ENCODE measurements at places on chromosomes 2 and 18. TPM values are rescaled to one million over a fixed set of nuclear protein-coding genes. Genes with fewer than 3 reads are reported as not detected.

DNA sequence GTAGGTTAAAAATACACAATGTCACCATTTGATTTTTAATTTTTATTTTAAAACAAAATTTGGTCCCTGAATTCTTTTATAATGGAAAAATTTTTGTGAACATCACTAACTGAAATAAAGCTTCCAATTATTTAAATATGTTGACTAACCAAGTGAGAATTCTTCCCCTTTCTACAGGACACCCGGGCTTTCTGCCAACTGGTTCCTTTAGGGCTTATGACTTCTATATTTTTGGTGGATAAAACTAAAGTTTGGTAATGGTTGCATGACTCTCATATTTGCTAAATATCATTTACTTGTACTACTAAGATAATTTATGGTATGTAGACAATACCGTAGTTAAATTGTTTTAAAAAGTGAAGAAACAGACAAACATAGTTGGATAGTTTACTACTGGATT, 291.0 kb upstream of the DOK6 start:
- no peaks in the 10 kb centered on the region for H3K27me3 ChIP-seq
- DNase-seq: no peak
- H3K4me1 ChIP-seq: no peaks in the 10 kb centered on the region
- H3K36me3 ChIP-seq: no peaks in the 10 kb centered on the region
- no peak overlapping the region for H3K4me3 ChIP-seq

DNA sequence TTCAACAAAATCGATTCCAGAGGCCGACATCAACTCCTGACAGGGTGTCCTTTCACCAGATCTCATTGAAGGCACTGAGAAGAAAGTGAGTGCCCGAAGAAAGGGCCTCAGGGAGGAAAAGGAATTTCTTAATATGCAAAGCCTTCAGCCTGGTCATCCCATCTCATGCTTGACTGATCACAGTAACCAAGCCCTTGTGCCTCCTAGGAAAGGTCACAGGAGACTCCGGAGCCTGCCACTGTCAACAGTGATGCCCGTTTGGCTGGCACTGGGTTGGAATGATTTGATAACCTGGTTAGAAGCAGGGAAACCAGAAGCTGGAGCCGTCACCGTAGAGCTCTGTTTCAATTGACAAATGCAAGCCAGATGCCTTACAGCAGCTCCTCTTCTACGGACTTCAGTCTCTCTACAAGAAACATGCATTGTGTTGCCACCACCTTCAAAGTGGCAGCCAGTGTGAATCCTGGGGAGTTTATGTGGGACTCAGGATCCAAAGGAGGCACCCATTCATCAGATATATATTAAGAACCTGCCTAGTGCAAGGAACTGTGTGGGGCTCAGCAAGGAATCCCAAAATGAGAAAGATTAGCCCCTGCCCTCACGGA, 24.6 kb downstream of the COX7A2L start:
- H3K36me3 ChIP-seq: peaks cover 74% of the 10 kb centered on the region
- H3K4me1 ChIP-seq: peaks cover 4% of the 10 kb centered on the region

The METTL8 gene
- 39.9 TPM for total RNA-seq

The DSC3 gene
- not detected for total RNA-seq

Data from activated T-helper 2 cell treated with anti-CD3 and anti-CD28 coated beads, Interferon-gamma antibody, Interleukin-2, Interleukin-4, amounts not matched to agents 10 μg/mL and 5 μg/mL and 100 μg/mL, durations not matched to agents 14 hours and 24 hours and 36 hours (primary cell).